ENCODE measurements at places on chromosomes 11 and 22. TPM values are rescaled to one million over a fixed set of nuclear protein-coding genes. Genes with fewer than 3 reads are reported as not detected.

The IGF2 gene
- total RNA-seq, result 1.8 TPM

The JHY gene
- 1.7 TPM for total RNA-seq

The LDHA gene
- total RNA-seq, result 711 TPM

The ASCL2 gene
- total RNA-seq, result not detected

The BDNF gene
- total RNA-seq, result 48.4 TPM

All from smooth muscle cell of bladder (primary cell).